RKO (cell line): ENCODE measurements at places on chromosomes 2 and 18.

DNA sequence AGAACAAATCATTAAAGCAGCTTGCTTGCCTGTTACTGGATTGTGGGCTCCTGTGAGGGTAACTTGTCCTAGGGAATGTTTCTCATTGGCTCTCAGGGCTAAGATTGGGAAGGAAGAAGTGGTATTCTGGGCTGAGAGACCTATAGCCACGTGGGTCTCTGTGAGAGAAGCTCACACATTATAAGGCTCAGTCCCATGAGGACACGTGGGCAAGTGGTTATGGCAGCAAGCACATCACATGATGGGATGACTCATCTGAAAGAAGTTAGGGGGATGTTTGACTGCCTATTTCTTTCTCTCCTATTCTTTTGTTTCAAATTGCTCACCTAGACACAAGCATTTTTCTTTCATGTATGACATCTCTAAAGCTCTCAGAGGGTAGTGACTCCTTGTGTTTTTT lies 418.0 kb upstream of the ST6GAL2 start:
- peak; percentile 18 for DNase-seq

DNA sequence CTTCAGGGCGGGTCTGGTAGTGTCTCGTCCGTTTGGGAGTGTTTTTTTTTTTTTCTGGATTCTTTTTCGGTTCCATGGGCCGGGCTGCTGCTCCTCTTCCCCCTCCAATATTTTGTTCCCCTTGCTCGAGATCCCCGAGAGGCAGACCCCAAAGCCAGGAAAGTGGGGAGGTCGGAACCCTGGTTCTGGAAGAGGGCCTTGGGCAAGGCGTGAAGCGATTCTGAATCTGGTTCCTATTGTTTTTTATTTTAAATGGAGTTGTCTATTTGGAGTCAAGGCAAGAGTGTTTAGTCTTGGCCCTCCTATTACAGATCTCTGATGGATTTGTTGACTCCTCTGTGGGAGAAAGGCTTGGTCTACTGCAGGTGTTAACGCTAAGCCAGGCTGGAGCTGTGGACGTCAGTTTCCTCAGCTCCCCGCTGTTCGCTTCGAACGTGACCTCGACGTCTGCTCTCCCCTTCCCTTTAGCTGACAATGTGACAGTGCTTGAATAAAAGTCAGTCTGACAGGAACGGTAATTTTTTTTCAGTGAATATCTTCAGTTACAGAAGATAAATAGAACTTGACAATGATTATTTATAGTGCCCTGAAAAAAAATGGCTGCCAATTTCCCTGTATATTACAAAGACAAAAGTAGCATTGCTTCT lies 683 bp upstream of the DNAJC27 start:
- DNase-seq, result peak; percentile 54

DNA sequence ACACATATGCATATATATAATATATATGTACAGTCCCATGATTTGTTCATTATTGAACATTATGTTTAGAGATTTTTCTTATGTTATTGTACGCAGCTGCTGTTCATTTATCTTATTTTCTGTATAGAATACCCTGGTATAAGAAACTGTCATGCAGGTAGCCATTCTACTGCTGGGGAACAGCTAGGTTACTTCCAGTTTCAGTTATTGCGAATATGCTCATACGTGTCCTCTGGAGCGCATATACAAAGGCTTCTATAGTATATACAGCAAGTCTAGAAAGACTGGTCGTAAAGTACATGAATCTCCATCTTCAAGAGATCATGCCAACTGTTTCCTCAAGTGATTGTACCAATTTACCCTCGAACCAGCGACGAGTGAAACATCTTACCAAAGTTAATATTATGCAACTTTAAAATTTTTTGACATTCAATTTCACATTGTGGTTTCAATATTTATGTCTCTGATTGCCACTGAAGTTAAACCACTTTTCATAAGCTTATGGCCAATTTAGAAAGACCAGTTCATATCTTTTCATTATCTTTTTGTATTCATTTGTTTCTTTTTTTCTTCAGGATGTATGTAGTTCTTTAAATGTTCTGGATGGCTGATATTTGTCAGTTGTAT lies 53.5 kb downstream of the RDH14 start:
- no peak for DNase-seq

DNA sequence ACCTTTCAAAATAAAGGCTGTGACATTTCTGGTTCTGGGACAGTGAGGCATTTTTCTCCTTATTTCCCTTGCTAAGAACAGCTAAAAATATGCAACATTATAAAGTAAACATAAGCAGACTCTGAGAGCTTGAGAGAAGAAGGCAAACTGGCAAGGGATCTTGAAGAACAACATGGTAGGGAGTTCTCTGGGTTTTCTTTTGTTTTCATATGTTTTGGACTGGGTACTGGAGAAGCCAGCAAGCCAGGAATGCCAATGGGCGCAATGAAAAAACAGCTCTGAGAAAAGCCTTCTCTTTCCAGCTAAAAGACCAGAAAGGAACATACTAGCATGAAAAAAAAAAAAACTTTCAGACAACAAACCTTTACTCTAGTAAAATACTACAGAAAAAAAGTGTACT lies 351.4 kb upstream of the HS6ST1 start:
- DNase-seq, result no peak

DNA sequence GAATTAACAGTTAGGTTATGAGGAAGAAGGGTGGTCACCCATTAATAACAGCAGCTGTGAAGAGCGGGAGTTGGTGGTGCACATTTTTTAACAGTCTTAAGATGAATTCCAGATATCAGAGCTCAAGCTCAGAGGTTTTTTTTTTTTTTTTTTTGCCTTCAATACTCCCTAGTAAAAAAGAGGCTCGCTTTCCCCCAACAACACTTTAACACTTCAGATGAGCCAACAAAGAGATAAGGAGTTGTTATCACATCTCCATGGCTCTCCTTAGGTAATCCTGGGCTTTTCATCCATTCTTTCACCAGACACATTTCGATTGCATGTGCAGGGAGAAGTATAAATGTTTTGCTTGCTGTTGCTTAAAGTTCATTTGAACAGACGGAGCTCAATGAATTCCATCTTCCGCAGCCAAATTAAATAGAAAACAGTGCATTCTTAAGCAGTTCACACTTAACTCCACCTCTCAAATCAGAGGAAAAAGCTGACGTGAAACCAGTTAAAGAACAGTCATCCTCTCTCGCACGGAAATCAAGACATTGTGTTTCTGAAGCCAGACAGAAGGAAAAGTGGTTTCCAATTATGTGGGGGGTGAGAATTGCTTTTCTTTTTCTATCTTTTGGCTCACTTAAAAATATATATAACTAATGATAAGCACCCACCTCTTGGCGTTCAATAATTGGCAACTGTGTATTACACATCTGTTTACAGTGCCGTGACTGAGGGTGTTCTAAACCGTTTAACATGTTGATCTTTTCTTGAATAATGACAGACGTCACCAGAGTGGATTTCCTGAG lies 118.2 kb downstream of the ZNF521 start:
- no peak for DNase-seq

- no peak for DNase-seq
Observed at GRCh38 chr2:109686921-109687320, 72.8 kb downstream of the SOWAHC start.

GRCh38 chr18:49141491-49141890 lies 190.7 kb upstream of the SMAD7 start:
- DNase-seq, result no peak

DNA sequence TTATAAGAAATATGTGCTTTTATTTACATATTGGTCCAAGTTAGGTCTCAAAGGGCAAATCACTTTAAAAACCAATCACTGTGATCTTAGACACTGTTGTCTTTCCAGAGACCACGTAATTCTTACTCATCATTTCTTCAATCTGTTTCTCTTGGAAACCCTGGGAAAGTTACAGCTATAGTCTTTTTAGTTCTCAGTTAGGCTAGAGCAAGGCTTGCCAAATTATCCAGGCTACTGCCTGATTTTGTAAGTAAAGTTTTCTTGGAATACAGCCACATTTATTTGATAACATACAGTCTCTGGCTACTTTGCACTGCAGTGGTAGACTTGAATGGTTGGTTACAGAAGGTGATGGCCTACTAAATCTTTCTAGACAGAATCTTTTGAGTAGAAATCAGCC lies 106.0 kb downstream of the KIAA1328 start:
- no peak for DNase-seq

- peak; percentile 58 for DNase-seq
Observed at GRCh38 chr2:71452565-71452964, 796 bp upstream of the DYSF start.

- DNase-seq, result no peak
Observed at GRCh38 chr2:9941196-9941995, 10.1 kb upstream of the GRHL1 start.

DNA sequence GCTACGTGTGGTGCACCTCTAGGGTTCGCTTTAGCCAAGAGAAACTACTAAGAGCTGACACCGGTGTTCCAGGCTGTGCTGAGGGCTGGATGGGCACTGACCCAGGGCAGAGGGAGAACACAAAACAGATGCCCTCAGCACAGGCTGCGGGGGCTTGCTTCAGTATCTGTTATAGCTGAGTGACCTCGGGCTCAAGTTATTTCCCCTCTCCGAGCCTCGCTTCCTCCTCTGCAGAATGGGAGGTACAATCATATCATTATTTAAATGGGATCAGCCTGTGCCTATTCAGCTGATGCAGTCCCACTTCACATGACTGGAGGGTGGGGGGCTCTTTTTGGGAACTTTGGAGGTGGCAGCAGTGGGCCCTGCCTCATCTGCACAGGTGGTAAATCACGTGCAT lies 156.1 kb upstream of the APCDD1 start:
- DNase-seq, result no peak

DNA sequence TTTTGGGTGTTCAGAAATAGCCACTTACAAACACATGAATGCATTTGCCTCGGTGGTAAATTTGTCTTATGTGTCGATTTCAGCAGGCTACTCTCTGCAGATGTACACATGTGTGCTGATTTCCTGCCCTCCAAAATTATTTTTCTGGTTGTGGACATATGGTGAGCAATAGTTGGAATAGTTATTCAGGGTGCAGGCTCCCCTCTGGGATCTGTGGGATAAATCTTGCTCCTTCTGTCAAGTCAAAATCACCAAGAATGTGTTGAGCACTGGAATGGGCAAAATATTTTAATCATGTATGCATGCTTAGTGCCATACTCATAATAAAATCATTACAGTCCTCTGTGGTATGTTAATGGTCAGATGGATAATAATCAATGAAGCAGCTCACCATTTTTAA lies 684.5 kb downstream of the BCL11A start:
- DNase-seq, result no peak

GRCh38 chr2:55252832-55253231 lies 16.2 kb downstream of the MTIF2 start:
- DNase-seq, result no peak

GRCh38 chr18:41058351-41059125 lies 896.5 kb upstream of the PIK3C3 start:
- no peak for DNase-seq

DNA sequence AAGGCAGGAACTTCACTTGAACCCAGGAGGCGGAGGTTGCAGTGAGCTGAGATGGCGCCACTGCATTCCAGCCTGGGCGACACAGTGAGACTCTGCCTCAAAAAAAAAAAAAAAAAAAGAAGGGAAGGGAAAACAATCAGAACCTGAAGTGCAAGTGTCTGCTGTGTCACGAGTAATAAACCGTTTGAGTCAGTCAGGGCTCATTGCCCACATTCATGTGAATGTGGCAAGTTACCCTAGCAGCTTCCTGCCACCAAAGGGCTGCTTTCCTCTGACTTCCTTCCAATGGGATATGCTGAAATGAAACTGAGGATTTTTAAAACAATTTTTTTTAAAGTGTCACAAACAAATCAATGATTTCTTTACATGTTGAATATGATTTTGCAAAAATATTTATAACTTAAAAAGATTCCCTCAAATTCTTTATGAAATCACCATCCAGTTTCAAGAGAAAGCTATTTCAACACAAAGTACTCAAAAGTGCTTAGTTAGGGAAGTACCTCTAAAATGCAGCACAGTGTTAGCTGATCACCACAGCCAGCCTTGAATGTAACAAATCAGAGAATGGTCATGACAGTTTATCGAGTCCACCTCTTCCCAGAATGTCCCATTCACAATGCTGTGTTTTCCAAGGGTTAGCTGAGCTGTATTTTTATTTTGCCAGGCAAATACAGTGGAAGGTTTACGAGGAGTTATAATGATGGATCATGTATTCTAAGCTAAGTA lies 36.4 kb downstream of the WDSUB1 start:
- DNase-seq, result peak; percentile 93

GRCh38 chr2:133607679-133608078 lies 39.4 kb upstream of the NCKAP5 start:
- DNase-seq, result no peak

DNA sequence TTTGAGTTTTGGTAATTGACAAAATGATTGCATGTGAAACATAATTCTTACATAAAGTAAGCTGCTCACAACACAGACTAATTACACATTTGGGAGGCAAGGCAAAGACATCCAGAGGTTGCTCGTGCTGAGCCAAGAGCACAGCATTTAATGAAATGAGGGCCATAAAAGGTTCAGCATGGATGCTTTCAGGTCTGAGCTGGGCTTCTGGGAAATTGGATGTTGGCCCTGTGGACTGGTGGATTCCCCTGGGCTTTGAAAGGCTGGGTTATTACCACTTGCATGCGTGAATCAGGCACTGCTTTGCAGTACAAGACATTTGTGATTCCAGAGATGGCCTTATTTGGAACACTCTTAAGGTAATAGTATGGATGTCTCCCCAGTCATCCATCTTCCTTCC lies 533.5 kb upstream of the NRP2 start:
- no peak for DNase-seq

- no peak for DNase-seq
Observed at GRCh38 chr2:18740474-18740881, 151.1 kb upstream of the NT5C1B start.

DNA sequence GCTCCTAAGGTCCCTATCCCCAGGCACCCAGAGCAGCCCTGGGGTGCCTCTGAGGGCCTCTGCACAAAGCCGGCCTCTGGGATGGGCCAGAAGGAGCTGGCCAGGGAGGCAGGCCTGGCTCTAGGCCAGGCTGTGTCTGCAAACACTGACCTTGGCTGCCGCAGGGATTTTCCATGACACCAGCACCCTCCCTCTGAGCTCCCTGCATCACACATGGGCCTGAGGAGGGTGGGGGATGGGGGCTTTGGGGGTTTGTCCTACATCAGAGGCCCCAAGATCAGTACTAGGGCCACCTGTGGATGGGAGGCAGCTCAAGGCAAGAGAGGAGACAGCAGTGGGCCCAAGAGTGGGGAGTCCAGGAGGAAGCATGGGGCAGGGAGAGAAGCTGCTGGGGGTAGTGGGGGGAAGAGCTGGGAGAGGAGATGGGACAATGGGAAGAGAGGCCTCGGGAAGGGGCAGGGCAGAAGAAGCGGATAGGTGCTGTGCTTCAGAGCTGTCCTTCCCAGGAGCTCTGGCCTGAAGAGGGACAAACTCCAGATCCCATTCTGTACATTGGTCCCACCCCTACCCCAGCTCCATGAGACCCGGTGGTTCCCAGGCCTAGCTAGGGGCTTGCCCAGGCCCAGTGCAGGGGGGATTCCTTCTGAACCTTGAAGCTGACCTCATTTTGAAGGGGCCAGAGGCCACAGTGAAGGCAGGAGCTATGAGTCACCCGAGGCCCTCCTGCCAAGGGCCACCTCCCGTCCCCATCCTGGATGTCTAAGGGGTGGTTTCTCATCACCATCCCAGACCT lies 28.0 kb downstream of the KCNK3 start:
- no peak for DNase-seq

- no peak for DNase-seq
Observed at GRCh38 chr2:149827585-149828126, 240.1 kb upstream of the MMADHC start.
